CD4-positive, alpha-beta T cell treated with Interleukin-17A for 1 hour (primary cell): ENCODE measurements at places on chromosomes 13 and 19.

DNA sequence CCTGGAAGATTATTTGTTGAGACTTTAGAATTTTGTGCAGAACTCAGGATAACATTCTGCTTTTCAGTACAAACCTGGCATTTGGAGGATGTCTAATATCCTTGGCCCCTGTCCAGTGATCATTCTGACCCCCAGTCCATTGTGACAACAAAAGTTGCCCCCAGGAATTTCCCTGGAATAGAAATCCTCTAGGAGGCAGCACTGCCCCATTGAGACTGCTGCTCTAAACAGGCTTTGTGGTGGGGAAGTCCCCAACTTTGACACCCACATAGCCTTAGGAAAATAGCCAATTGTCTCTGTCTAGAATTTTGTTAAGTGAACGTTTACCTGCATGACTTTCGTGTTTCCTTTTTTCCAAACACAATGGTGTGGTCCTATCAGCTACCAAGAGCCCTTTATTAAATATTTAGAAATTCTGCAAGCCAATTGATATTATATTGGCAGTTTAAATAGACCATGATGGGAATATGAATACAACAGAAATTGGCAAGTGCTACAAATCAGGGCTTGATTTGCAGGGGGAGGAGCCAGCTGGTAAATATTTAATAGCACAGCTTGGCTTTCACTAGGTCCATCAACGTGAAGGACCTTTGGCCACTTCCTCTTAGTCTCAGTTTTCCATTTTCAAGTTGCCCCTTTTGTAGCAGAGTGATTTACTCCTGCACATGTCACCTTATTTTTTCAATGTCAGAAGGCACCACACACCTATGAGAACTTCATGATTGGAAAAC lies 451.7 kb downstream of the EFNB2 start:
- DNase-seq, result no peak

DNA sequence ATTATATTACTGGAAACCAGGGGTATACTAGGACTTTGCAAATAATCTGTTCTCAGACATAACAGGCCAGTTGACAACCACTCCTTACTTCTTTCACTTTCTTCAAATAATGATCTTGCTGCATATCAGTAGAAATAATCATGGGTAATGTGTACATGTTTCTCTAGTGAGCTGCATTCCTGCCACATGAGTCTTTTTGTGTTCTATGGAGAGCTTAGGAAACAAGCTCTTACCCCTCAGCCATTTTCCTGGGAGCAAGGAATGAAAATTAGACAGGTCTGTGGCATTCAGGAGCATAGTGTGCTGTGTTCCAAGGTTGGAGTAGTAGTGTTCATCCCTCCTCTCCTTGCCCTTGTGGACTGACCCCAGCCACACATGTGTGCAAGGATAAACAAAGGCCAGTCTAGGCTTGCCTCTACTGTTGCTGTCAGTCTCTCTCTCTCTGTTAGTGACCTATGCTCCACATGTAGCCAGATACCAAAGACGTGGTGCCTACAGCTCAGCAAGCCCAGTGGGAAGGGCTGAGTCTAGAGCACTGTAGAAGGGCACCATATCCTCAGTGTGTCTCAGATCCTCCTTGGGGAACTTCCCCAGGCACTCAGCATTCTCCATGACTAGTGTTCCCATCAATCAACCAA lies 11.5 kb upstream of the OXGR1 start:
- no peak for DNase-seq

GRCh38 chr13:41603917-41604316 lies 146.6 kb downstream of the RGCC start:
- DNase-seq, result no peak

- no peak for DNase-seq
These were observed 13.9 kb upstream of the MKNK2 start for GRCh38 chr19:2064788-2065524.

DNA sequence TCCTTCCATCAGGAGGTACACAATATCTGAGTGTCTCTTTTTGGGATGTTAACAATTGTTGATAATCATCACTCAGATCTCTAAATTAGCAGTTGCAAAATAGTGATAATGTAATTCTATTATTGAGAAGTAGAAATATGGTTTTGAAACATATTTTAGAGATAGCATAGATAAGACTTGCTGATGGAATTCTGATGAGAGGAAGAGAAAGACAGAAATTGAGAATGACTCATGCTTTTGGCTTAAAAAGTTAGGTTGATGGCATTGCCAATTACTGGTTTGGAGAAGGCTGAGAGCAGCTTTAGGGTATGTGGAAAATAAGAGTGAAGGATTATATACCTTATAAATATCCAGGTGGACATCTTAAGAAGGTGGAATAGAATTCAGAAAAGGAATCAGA lies 106.4 kb upstream of the EDNRB start:
- no peak for DNase-seq

- DNase-seq, result no peak
These were observed 25.0 kb upstream of the URAD start for GRCh38 chr13:28013482-28013881.

- DNase-seq, result peak; percentile 86
These were observed 2.9 kb downstream of the CILP2 start for GRCh38 chr19:19540715-19541515.

- DNase-seq, result peak; percentile 58
These were observed 4.3 kb upstream of the ACP5 start for GRCh38 chr19:11581740-11582139.

- no peak for DNase-seq
These were observed 62.8 kb upstream of the WASF3 start for GRCh38 chr13:26494571-26495195.

DNA sequence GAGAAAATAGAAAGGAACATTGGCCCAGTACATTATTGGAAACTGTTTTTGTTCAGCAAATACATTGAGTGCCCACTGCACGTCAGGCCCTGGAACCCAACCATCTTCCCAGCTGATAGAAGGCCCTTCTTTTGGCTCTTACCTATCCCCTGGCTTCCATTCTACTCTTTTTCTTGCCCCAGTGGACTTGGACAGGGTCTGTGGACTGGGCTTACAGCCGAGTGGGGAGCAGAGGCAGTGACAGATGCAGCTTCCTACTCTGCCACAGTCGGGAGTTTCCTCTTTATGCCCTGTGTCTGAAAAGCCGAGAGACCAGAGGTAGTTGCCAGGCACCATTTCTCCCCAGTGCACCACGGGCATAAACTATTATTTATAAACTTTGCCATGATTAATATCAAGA lies 70.4 kb downstream of the ARHGAP35 start:
- no peak for DNase-seq

DNA sequence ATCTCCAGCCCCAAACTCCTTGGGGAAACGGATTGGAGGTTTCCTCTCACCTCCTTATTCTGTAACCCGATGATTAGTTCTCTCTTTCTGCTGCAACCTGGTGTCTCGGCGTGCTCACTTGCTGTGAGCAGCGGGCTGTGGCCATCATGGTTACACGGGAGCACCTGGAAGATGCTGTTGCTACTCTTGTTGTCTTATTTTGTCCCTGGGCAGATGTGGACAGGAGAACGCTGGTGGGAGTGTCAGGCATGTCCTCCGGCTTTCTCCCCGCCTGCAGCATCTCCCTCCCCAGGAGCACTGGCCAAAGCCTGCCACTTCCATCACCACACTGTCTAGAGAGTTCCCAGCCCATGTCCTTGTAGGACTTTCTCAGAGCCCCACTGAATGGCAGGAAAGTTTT lies 211.8 kb upstream of the ZNF536 start:
- DNase-seq, result no peak

- DNase-seq, result no peak
These were observed 11.3 kb downstream of the ZNF571 start for GRCh38 chr19:37583340-37583739.
